ENCODE measurements at places on chromosomes 4 and X.

DNA sequence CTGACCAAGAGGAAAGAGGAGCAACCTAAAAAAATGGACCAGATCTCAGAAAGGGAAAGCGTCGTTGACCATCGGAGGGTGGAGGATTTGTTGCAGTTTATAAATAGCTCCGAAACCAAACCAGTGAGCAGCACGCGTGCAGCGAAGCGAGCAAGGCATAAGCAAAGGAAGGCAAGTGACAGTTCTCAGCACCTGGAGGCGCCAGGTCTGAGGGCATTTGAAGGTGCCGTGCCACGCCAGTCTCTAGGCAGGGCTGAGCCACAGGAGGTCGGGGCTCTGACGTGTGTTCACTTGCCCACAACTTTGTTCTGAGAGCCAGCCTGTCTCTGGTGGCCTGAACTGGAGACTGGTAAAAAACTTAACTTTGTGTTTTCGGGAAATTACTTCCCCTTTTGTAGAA, 59.7 kb downstream of the TNIP2 start:
- no peak for DNase-seq

DNA sequence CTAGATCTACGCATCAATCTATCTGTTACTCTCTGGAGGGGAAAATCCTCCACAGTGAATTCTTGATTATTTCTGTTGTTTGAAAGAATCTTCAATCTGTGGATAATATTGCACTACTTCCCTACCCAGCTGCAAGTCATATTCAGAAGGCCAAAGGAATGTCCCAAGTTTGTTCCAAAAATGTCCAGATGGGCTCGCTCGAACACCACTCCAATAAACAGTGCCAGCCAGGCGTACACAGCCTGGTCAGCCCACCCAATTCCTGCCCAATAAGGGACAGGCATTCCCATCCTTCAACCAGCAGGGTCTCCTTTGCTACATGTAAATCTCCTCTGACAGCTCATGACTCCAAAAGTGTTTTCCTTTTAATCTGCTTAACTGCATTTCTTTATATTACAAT, 80.7 kb upstream of the GPM6B start:
- DNase-seq = no peak

- no peak for DNase-seq
Observed at GRCh38 chr4:36316607-36317006, 35.2 kb downstream of the DTHD1 start.

- no peak for DNase-seq
Observed at GRCh38 chr4:125833-126232, 1.5 kb downstream of the ZNF718 start.

DNA sequence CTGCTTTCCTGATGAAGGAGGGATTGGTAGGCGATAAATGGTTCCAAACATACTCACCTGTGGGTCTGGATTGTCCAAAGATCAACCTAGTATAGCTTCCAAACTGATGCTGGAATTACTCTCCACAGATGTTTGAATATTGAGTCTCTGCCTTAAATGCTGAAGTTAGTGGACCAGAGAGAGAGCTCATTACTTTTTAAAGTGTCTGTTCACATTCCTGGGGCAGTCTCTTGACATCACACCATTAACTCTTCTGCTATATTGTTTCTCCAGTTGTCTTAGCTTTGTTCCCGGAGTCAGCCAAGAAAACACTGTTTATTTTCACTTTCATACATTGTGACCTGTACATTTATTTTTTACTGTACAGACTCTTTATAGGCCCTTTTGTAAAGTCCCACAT, 35.4 kb downstream of the ARHGEF38 start:
- no peak for DNase-seq

DNA sequence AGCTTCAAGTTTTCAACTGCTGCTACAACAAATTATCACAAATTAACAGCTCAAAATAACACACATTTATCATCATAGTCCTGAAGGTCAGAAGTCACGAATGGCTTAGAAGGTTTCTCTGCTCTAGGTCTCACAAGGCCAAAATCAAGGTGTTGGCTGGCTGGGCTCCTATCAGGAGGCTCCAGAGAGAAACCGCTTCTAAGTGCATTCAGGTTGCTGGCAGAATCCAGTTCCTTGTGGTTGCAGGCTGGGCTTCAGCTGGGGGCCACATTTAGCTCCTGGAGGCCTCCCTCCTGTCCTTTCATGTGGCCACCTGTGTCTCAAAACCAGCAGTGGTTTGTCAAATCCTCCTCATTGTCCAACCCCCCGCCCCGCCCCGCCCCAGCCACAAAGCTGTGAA, 15.4 kb downstream of the MRFAP1 start:
- DNase-seq = no peak

GRCh38 chr4:75018811-75019479, 86.0 kb downstream of the PARM1 start:
- no peak for DNase-seq

GRCh38 chrX:10017872-10018271, 50.7 kb downstream of the CLDN34 start:
- DNase-seq = no peak

DNA sequence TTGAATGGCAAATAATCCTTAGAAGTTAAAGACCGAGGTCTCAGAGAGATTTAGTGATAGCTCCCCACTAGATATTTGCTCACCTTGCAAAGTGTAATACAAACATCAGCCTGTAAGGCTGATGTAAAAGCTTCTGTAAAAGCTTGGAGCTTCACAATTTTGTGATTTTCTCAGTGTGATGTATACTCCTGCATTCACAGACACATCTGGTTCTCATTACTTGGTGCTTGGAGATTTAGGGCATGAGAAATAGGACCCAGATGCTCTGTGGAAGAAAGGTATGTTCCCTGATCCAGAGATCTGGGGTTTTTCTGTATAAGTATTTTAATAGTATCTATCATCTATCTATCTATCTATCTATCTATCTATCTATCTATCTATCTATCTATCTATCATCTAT, 1664.3 kb downstream of the C4orf33 start:
- no peak for DNase-seq

DNA sequence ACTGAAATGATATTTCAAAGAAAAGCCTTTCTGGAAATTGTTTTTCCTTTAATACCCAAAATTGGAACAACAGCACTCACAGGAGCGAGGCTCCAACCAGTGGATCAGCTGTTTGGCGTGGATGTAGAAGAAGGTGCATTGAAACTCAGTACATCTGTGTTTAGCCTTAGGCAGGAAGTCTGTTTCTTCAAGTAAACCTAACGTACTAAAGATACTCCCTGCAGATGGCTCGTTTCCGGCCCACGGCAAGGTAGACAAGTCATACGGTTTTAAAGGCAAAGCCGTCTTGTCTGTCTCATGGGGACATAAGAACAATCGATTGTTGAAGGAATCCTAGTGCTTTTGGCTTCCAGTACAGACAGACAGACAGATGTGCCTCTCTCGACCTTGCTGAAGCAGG, 50.0 kb upstream of the CLCN4 start:
- peak; percentile 49 for DNase-seq

Measured in activated T-helper 1 cell treated with Interleukin-2 at 50 U/mL for 16 hours (primary cell).